ENCODE measurements at places on chromosomes 11 and 22.

GRCh38 chr22:36940676-36941075 lies 27.2 kb downstream of the CSF2RB start:
- DNase-seq: no peak

- DNase-seq: no peak
Observed at GRCh38 chr11:130037881-130038585, 31.7 kb upstream of the APLP2 start.

- no peak for DNase-seq
Observed at GRCh38 chr22:32986766-32987040, 71.5 kb downstream of the SYN3 start.

DNA sequence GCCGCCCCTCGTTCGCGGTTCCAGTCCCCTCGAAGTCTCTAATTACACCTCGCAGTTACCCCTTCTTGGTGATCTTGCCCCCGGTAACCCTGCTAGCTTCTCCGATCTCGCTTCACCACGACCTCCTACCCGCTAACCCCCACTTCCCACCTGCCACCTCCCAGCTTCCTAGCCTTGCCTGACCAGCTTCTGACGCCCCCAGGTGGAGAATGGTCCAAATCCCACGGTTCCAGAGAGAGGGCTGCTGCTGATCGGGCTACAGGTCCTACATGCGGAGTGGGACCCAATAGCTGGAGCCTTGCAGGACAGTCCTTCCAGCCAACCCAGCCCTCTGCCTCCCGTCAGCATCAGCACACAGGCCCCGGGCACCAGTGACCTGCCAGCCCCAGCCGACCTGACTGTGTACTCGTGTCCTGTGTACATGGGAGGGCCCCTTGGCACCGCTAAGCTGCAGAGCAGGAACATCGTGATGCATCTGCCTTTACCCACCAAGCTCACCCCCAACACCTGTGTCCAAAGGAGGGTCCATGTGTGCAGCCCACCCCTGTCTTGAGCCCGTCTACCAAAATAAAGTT lies 31.9 kb downstream of the RRP8 start:
- DNase-seq: no peak

DNA sequence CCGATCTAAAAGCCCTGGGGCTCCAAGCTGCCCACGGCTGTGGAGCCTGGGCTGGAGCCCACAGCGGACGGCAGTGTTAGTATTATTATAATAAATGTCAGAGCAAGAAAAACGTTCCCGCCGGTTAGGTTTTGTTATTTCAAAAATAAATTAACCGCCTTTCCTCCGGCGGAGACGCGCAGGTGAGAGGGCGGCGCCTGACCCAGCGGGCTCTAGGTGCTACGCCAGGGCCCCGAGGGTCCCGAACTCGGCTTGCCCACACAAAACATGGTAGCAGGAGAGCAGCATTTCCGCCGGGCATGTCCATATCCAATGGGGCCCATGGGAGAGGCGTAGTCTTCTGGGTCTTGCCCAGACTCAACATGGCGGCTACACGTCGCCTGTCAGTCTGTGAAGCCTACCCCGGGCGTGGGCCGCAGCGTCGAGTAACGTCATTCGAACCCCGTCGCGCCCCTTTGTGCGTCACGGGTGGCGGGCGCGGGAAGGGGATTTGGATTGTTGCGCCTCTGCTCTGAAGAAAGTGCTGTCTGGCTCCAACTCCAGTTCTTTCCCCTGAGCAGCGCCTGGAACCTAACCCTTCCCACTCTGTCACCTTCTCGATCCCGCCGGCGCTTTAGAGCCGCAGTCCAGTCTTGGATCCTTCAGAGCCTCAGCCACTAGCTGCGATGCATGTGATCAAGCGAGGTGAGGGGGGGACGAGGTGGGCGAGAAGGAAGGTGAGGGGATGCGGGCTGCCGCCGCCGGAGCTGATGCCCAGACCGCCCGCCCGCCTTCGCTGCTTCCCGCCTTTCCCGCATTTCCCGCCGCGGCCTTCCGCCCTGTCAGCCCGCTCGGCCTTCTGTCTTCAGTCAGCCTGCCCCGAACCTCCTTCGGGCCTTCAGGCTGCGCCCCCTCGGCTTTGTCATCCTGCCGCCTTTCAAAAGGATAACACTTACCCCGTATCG lies at the start of gene RRM1:
RRM1 (plus strand) TSS at position 452 of the 944 bp plus-strand sequence; CDS start at position 666, 214 bp downstream.
- peak; percentile 93 for DNase-seq

- no peak for DNase-seq
Observed at GRCh38 chr11:108743851-108744250, 79.0 kb downstream of the DDX10 start.

DNA sequence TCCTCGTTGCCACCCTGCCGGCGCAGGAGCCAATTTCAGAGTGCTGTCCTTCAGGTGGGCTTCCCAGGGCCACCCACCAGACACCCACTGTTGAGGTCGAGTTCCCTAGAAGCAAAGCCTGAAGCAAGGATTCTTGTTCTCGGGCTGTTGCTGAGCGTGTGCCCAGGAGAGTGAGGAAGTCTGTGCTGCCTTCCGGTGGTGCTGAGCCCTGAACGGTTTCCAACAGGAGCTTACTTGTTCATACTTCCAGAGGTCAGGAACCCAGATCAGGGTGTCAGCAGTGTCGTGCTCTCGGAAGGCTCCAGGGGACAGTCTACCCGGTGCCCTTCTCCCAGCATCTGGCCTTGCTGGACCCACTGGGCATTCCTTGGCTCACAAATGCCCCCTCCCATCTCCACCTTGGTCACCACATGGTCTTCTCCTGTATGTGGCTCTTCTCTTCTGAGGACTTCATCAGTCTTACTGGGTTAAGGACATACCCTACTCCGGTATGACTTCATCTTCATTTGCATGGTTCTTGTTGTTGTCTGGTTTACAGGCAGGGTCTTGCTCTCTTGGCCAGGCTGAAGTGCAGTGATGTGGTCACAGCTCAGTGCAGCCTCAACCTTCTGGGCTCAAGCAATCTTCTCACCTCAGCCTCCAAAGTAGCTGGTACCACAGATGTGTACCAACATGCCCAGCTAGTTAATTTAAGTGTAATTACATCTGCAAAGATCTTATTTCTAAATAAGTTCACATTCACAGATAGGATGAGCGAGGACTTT lies 11.2 kb downstream of the SLC25A1 start:
- no peak for DNase-seq

DNA sequence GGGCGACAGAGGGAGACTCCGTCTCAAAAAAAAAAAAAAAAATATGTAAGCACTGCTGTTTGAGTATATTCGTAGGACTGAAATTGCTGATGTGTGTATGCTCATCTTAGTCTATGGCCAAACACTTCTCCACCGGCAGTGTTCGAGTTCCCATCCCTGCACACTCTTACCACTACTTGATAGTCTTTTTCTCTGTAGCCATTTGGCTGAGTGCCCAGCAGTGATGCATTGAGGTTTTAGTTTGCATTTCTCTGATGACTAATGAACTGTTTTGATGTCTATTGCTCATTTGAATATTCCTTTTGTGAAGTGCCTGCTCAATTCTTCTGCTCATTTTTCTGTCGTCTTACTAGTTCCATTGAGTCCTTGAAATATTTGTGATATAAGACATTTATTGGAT lies 1.9 kb downstream of the TIRAP start:
- DNase-seq: no peak

DNA sequence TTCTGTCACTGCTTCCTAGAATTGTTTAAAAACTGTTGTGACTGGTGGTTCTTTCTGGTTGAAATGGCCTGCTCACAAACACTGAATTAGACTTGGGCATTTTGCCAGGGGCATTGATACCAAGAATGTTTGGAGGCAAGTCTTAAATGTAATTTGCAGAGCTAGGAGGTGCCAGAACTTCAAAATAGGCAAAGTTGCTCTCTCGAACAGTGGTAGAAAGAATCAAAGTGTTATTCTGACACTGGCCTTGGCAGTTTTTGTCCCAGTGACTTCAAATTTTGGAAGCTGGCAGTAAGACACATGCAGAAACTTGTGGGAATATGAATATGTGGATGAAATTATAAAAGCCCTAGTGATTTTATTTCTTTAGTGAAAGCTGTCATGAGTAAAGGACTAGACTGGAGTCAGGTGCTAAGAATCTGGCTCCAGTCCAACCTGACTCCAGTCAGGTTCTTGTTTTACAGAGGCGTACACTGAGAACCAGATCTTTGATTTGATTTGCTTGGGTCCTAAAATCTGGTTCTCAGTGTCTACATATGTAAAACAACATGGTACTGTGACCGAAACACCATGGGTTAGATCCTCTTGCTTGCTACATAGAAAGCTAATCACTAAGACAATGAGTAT lies 20.9 kb downstream of the SVIP start:
- DNase-seq: no peak

- no peak for DNase-seq
Observed at GRCh38 chr11:71305451-71306125, 53.2 kb upstream of the SHANK2 start.

DNA sequence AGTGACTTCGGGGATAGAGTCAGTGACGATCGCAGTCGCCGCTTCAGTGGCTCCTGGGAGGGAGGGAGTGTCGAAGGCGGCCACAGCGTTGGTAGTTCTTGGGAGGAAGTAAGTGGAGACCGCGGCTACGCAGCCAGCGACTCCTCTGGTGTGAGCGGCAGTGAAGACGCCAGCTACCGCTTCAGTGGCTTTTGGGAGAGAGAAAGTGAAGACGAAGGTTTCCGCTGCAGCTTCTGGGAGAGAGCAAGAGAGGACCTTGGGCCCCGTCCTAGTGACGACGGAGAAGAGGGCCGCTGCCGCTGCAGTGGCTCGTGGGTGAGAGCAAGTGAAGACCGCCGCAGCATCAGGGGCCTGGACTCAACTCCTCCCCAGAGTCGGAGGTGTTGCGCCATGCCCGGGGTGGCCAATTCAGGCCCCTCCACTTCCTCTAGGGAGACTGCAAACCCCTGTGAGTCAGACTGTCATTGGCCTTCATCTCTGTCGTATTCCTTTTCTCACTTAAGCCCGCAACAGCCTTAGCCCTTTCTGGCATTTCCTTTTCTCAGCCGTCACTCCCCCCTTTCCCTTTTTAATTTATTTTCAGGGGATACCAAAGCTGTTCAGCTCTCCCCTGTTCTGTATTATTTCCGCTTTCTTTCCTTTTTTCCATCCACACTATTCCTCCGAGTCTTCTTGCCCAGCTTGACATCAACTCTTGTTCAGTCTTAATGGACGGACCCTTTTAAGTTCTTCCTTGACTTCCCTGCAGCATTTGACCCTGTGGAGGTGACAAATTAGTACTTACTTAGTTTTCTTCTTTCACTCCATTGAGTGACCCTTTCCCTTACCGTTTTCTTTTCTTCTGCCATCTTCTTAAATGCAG lies 1.0 kb downstream of the ANKRD42 start:
- DNase-seq: peak; percentile 77

DNA sequence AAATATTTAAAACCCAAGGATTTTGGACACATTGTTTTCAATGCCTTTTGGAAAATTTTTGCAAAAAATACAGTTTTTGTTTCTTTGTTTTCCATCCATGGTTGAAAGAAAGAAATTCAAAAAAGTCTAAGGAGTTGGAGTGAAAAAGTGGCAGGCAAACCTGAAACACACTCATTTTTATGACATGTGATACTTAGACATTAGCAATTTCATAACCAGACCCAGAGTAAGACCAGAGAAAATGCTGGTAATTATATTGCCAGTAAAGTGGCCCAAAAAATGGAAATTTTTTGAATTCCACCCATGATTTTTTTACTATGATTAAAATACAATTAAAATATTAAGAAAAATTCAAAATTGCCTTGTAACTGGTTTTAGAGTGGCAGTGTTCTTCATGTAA lies 128.2 kb downstream of the SLC17A6 start:
- DNase-seq: no peak

- DNase-seq: peak; percentile 18
Observed at GRCh38 chr11:117045196-117045595, 53.0 kb downstream of the SIK3 start.

GRCh38 chr11:34655335-34656008 lies 34.6 kb downstream of the EHF start:
- no peak for DNase-seq

- DNase-seq: no peak
Observed at GRCh38 chr11:122808478-122808869, 29.8 kb upstream of the CRTAM start.

- DNase-seq: no peak
Observed at GRCh38 chr11:130190371-130190881, 30.8 kb downstream of the ST14 start.

DNA sequence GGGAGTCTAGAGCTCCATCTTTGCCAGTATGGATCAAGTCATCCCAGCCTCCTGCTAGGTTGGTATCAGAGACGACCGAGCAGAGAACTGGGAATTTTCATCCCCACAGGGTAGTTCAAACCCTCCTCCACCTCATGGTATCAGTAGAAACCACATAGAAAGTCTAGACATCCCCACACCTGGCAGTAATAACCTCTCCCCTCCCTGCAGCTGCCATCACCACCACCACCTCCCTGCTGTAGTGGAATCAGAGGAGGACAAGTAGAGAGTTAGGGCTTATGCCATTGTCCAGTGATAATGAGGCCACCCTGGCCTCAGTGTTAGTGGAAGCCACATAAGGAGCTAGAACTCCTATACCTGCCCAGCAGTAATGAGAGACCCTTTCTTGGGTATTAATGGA lies 34.3 kb downstream of the BTG4 start:
- no peak for DNase-seq

GRCh38 chr11:1281974-1282365 lies 27.5 kb downstream of the TOLLIP start:
- no peak for DNase-seq

- DNase-seq: no peak
Observed at GRCh38 chr11:122733318-122733717, 77.8 kb downstream of the UBASH3B start.

DNA sequence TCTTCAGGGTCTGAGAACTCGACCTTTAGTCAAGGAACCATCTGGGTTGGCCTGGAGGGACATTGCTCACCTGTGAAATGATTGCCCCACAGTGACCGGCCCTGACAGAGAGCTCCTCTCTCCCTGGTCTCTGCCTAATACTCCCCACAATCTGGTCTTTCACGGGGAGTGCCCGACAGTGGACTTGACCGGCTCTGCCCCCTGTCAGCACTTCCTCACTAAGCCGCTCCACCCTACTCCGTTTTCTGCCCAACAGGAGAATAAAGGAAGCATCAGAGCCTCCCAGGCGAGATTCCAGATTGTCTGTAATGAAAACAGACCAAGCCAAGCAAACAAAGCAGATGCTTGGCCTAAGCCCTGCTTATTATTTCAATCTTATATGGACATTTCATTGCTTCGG lies 87.8 kb downstream of the FBXO7 start:
- no peak for DNase-seq

GRCh38 chr11:96036863-96037262 lies 113.0 kb upstream of the MTMR2 start:
- DNase-seq: no peak

DNA sequence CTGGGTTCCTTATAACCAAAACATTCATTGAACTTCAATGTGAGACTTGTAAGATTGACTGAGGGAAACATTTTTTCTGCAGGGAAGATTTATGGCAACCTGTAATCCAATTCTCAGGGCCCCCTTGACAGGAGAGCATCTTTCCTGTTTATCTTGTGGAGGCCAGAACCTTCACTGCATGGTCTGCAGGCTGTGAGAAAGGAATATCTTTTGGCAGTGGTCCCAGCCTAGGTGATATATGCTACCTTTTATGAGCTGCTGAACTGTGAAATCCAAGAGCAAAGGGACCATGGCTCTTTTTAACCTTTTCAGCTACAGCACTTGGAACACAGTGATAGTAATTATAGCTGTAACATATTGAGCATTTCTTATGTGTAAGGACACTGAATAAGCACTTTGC lies 590.2 kb upstream of the B3GAT1 start:
- peak; percentile 14 for DNase-seq

- DNase-seq: no peak
Observed at GRCh38 chr11:21495879-21496278, 697.0 kb upstream of the ANO5 start.
